ENCODE measurements at places on chromosomes 13 and 19. TPM values are rescaled to one million over a fixed set of nuclear protein-coding genes. Genes with fewer than 3 reads are reported as not detected.

Gene DLL3
- total RNA-seq, result 0.17 TPM

DNA sequence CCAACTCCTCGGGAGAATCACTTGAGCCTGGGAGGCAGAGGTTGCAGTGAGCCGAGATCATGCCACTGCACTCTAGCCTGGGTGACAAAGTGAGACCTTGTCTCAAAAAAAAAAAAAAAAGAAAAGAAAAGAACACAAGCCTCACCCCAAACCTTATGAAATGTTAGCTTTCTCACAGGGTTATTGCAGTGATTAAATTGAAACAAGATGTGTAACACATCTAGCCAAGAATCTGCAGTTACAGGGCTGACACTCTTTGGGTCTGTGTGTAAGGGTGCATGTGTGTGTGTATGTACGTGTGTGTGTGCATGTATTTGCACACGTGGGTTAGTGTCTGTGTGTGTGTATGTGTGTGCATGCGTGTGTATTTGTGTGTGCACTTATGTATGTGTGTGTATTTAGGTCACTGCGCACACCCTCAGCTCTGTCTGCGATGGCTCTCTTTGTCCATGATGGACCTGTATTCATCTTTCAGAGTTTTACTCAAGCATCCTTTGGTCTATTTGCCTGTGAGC is 336.3 kb downstream of the UQCRFS1 start:
- no peak for DNase-seq

DNA sequence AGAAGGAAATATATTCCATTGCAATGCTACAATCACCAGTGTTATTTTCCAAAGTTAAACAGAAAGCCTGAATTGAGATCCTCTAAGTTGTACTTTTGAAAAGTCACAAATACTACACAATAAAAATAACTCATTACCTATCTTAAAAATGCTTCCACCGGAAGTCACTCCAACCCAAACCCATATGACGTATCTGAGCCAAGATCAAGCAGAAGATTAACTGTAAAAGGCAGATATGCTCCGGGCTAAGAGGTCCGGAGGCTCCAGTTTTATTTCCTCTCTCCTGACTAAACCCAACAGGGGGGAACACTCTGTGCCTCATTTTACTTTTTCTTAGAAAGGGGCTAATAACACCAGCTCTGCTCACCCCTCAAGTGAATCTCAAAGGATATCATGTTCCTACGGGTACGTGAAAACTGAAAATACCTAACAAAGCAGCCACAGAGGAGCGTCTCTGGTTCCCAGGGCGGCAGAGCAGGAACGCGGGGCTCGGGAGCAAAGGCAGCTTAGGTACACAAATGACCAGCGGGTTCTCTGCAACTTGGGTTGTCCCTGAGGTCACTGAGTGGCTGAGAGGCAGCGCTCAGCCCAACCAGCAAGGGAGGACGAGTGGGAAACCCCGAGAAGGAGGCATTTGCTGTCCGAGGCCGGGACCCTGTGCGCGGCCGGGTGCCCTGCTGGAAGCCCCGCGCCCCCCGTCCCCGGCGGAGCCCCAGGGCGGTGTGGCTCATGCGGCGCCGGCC is 750 bp downstream of the RAB20 start:
- peak; percentile 47 for DNase-seq

GRCh38 chr19:6470173-6470572 is 6.1 kb downstream of the CRB3 start:
- no peak for DNase-seq

GRCh38 chr13:31978021-31978420 is 53.6 kb upstream of the FRY start:
- DNase-seq, result no peak

DNA sequence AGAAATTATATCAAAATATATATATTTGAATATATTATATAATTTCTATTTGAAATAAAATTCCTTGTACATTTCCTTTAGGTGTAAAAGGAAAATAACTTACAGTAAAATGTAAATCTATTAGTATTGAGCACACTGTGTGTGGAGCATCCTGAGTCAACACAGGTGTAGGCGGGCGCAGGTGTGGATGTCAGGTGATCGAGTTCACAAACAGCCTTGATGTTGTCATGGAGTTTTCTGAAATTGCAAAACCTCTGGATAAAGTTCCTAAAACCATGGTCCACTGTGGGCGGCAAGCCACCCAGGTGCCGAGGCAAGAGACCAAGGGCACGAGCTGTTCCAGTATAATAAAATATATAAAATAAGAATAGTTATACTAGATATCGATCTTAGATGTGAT is 27.7 kb upstream of the MCF2L start:
- DNase-seq, result no peak

DNA sequence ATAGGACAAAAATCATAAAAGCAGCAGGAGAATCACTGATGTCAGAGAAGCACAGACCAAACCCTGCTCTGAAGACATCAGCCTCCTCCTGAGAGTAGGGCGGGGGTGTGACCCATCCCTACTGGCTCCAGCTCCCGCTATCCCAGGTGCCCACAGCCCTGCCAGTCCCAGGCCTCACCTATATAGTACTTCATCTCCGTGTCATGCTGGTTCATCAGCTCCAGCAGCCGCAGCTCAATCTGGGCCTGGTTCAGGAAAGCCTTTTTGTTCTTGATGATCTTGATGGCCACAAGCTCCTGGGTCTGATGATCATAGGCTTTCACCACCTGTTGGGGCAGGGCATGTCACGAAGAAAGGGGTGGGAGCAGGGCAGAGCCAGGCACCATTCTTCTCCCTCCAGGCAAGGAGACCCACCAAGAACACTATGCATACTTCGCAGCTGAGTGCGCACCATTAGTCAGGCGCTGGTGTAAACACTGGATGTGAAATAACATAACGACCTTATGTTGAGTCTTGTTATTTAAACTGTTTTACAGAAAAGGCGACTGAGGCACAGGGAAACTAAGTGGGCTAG is 4.2 kb downstream of the DYRK1B start:
- DNase-seq, result no peak

Data from dermis blood vessel endothelial cell (primary cell).